ENCODE measurements at places on chromosomes 12 and 14.
A peak's percentile ranks its signal among the peaks of the same experiment; 100 is the strongest.

DNA sequence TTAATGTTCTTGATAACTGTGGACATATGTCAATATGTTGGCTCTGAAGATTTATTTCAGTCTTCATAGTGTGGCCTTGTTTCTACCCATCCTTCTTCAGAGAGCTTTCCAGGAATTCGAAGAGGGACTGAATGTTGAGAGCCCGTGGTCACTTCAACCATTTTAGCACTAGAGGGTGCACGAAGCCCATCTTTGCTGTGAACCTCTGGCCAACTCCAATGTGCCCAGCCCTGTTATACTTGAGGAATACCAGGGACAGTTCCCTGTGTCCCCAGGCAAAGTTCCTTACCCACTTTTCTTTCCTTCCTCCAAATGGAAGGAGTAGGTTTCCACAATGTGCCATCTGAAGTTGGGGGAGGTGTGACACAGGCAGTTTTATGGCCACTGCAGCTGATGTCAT is 603.5 kb downstream of the RPL10L start:
- DNase-seq: peak; percentile 90

DNA sequence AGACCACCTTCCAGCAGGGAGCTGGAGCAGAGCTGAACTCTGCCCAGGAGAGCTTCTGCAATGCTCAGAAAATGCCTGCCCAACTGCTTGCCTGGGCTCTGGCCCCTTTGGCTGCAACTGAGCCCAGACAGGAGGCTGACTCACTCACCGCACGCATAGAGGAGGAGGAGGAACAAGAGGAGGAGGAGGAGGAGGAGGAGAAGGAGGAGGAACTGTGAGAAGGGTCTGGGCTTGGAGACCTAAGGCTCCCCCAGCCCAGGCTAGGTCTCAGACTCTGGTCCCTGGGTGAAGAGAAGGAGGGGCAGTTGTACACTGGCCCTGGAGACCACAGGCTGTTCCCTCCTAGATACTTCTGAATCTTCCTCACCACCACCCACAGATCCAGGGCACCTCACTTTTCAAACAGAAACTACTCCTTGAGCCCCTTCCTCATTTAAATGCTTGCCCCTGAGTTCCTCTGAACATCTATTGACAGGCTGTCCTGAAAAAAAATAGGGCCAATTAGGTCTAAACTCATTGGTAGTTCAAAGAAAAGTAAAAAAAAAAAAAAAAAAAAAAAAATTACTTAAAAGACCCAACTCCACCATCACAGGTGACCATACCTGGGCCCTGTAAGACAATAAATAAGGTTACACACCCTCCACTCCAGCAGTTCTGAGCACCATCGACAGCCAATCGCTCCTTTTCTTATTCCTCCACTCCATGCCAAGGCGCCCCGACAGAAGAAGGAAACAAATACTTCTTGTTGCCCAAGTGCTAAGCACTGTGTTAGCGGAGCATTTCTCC is 674 bp downstream of the VDR start:
- DNase-seq: peak; percentile 38

- DNase-seq: no peak
Observed at GRCh38 chr12:19946550-19946949, 421.8 kb upstream of the PDE3A start.

DNA sequence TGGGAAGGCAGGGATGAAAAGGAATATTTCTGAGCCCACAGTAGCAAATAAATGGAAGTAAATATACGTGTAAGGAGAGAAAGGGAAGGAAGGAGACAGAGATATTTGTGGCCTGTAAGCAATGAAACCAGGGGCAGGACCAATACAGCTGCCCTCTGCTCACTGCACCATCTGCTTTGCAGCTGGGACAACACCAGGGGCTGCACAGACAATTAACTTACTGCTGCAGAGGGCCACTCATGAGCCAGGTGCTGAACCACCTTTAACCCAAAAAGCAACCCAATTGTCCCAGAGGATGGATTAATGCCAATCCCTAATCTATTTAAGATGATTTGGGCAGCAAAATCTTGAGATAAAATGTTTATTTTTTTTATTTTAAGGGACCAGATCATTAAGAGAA is 30.6 kb upstream of the TMX1 start:
- no peak for DNase-seq

GRCh38 chr12:59600171-59600570 is 4.3 kb downstream of the SLC16A7 start:
- no peak for DNase-seq

GRCh38 chr14:35628989-35629388 is 95.0 kb downstream of the INSM2 start:
- DNase-seq: no peak

- DNase-seq: peak; percentile 90
Observed at GRCh38 chr12:2958432-2959191, 585 bp upstream of the TEAD4 start.

DNA sequence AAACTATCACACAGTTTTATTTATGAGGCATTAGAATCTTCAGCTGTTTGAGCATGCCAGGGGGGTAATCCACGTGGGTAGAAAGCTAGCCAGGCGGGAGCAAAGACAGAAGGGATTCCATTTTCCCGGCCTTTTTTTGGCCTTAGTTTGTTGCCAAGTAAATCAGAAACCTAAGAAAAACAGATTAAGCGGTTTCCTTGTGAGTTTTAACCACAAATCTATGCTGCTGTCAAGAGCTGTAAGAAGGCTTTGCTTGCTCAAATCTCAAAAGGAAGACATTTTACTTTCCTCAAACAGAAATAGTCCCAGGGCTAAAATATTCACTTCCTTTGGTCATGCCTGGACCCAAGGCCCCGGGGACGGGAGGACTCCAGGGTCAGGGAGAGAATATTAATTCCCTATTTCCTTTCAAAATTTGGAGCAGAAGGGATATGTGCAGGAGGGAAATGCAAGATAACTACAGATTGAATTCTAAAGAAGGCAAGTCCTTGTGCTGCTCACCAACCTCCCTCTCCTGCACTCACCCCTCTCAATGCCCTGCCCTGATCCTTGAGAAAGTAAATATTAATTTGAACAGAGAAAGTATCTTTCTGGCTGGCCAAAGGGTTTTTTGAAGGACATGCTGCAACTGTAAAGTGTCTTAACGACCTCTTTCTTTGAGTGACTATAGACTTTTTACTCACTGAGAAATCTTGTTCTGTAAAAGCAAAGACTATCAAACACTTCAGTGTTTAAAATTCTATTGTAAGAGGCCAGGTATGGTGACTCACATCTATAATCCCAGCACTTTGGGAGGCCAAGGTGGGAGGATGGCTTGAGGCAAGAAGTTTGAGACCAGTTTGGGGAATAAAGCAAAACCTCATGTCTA is 75.7 kb downstream of the HSD17B6 start:
- DNase-seq: no peak

GRCh38 chr14:50113381-50114035 is 2.9 kb downstream of the VCPKMT start:
- DNase-seq: no peak

DNA sequence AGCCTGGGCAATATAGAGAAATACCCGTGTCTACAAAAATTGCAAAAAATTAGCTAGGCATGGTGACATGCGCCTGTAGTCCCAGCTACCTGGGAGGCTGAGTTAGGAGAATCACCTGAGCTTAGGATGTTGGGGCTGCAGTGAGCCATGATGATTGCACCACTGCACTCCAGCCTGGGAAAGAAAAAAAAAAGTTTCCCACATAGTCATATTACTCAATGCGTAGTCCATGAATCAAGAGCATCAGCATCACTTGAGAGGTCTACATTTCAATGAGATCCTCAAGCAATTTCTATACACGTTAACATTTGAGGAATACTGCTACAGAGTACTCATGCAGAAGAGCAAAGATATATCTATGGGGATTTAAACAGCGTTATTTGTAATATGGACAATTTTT is 5.2 kb upstream of the LRRC23 start:
- DNase-seq: no peak

DNA sequence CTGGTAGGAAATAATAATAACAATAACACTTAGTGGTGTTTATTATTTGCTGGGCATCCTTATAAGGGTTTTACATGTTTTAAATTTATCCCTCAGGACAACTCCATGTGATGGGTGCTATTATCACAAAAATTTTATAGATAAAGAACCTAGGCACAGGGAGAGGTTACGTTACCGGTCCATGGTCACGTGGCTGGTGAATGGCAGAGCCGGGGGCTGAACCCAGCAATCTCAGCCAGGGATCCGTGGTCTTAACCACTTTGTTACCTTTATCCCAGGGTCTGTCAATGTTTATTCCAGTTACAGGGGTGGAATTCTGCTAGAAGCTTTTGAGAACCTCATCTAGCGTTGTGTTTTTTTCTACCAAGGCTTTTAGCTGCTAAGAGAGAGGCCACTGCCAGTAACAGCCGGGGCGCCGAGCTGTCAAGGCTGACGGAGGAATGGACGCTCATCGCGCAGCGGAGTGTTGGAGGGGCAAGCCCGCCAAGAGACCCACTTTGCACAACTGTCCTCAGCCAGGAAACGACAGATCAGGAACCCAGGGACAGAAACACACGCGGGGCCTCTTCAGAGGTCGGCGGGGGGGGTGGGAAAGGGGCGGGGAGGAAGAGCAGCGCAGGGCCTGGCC is 418 bp downstream of the AMN1 start:
- no peak for DNase-seq

DNA sequence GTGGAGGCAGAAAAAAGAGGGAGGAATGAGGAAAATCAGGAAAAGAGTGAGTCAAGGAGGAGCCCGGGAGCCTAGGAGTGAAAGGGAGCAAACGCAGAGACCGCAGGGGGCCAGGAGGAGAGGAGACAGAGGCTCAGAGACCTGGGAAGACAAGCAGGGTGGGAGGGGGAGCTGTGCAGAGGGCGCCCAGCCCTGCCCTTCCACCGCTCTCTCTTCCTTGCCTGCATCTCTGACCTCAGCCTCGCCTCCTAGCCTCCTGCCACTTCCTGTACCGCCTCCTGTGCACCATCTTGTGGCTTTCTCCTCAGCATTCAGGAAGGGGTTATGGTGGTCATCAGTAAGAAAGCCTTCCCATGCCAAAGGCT is 1.3 kb downstream of the CLSTN3 start:
- no peak for DNase-seq

DNA sequence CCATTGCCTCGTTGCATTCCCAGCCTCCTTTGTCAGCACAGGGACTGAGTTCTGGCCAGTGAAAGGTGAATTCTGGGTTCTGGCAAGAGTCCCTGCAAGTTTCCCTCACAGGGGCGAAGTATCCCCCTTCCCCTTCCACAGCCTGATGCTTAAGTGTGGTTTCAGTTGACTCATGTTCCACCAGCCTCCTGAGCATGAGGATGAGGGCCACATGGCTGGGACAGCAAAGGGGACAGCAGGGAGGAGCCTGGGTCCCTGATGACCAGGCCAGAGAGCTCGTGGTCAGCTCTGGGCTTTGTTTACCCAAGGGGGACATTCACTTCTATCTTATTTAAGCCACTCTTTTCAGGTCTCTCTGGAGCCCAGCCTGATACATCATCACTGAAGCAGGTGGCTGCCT is 36.5 kb downstream of the CACNA2D4 start:
- no peak for DNase-seq

- DNase-seq: no peak
Observed at GRCh38 chr12:27553941-27554340, 29.9 kb downstream of the PPFIBP1 start.

DNA sequence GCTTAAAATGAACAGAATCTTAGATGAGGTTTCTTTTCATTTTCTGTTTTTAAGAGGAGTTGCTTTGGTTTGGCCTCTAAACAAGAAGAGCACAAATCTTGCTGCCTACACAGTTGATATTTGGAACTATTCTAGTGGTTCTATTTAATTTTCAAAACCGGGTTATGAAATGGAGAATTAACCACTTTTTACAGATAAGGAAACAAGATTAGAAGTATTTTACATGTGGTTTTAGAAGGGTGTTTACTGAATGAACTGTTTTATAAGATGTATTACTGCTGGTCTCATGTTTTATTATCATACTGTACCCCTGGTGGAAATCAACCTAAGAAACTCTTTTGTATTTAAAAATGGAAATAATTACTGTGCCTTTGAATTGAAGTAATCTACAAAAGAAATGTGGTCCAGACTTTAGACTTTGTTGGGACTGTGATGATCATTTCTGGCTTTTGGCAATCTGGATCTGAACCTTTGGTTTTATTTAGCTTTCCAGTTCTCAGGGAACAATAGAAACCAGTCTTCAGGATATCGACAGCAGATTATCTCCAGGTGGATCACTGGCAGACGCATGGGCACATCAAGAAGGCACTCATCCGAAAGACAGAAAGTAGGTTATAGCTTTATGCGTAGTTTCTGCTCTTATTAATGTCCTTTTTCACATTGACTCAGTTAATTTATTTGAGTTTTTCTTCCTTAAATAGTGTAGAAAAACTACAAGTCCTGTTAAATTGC is 43.2 kb downstream of the TBK1 start:
- DNase-seq: no peak

DNA sequence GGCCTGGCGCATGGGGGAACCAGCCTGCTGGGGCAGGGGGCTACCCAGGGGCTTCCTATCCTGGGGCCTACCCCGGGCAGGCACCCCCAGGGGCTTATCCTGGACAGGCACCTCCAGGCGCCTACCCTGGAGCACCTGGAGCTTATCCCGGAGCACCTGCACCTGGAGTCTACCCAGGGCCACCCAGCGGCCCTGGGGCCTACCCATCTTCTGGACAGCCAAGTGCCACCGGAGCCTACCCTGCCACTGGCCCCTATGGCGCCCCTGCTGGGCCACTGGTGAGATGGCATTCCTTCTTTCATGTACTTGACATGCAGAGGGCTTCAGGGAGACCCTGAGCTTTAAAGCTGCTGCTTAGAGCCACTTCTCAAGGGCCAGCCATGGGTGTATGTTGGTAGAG is 9.0 kb downstream of the LGALS3 start:
- DNase-seq: no peak

DNA sequence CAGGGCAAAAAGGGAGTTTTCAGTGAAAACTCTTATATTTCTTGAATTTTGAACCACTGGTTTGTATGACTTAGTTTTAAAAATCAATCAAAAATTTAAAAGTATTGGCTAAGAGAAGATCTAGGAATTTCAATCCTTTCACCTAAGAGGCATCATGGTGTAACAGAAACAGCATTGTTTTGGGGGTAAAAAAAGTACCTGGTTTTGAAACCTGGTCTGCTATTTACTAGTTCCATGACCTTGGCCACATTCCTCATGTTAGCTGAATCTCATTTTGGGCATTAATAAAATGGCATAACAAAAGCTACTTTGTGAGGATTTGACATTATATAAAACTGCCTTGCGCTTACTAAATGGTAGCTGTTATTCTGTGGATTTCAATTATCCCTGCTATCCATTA is 16.7 kb upstream of the GNPNAT1 start:
- no peak for DNase-seq

All from T47D (cell line).